ENCODE measurements at places on chromosomes 2 and 18. TPM values are rescaled to one million over a fixed set of nuclear protein-coding genes. Genes with fewer than 3 reads are reported as not detected.

Gene COL3A1
- total RNA-seq: 11.6 TPM

- no peak overlapping the region for H3K4me3 ChIP-seq
- no peaks in the 10 kb centered on the region for H3K4me1 ChIP-seq
- no peak for DNase-seq
Observed at GRCh38 chr2:74250189-74250631, 51.8 kb downstream of the MTHFD2 start.

DNA sequence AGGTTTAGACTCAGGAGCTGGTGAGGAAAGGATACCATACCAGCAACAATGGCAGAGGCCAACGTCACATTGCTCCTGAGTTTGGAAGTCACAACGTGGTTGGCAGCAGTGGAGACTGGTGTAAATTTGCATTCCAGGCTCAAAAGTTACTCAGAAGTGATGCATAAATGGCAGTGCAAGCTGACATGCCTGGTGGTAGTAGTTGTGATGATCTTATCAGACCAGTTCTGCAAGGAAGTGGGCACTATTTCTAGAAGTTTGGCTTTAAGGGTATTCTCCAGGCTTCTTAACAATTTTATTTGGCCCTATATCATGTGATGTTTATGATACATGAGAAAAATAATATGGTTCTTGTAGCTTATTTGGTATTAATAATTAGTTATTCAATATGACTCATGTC is 37.8 kb downstream of the CXCR4 start:
- no peak overlapping the region for H3K4me3 ChIP-seq
- no peak for DNase-seq
- H3K36me3 ChIP-seq: no peaks in the 10 kb centered on the region
- no peaks in the 10 kb centered on the region for H3K4me1 ChIP-seq

DNA sequence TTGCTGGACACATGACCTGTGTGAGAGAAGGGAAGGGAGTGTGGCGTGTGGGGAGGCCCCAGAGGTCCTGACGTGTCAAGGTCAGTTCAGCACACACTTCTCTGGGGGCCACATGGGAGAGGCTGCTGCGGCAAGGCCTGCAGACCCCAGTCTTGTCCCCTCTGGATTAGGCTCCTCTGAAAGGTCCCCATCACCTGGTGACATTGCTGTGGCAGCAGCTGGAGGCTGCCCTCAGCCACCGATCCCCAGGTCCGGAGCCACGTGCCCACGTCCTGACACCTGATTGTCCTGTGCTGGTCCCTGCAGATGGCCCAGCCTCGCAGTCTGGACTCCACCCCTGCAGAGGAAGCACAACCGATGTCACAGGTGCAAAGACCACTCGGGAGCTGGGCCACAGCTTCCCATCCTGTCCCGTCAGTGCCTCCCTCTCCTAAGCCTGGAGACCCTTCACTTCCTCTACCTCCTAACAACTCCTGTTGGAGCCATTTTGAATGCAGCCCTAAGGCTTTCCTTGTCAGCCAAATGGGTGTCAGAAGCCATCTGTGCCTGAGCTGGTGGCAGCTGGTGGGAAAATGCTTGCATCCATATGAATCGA is 12.7 kb downstream of the TMEM177 start:
- no peak overlapping the region for H3K27ac ChIP-seq
- no peak for DNase-seq
- peaks cover 7% of the 10 kb centered on the region for H3K36me3 ChIP-seq
- peaks cover 15% of the 10 kb centered on the region for H3K4me1 ChIP-seq
- no peak overlapping the region for H3K4me3 ChIP-seq

Gene ABCB11
- total RNA-seq: 0.12 TPM

DNA sequence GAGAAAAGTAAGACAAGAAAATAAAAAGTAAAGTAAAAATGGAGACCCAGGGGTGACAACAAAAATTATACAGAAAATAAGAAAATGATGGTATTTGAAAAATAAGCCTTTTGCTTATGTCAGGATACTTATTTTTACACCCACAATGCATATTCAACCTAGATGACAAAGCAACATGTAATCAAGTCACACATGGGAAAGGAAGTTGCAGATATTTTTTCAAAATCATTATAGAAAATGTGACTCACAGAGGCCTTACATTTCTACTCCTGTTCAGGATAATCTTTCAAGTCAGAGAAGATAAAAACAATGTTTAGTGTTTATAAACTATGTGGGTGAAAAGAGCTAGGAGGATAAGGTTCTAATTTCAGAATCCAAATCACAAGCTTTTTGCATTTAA is 275.3 kb upstream of the UBE2E3 start:
- no peaks in the 10 kb centered on the region for H3K36me3 ChIP-seq
- no peak overlapping the region for H3K4me3 ChIP-seq
- H3K27me3 ChIP-seq: no peaks in the 10 kb centered on the region
- DNase-seq: no peak
- no peak overlapping the region for H3K27ac ChIP-seq

Gene COMMD1
- total RNA-seq: 14.8 TPM

Gene ANKRD29
- 0.43 TPM for total RNA-seq

Gene UCN
- 0.52 TPM for total RNA-seq

DNA sequence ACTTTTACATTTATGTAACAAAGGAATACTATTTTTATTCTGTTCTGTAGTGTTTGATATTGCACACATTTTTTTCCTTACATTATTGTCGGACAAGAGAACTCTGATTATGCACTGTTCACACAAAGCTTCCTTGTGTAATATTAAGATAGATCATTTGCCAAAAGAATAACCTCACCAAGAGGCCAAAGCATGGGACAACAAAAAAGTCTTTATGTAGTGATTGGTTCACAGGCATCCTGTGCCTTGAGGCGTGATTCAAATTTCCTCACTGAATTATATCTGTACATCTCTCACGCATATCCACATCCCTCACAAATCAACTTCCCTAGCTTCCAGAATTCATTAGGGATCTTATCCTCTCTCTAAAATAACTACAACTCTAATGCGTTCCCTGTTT is 642.7 kb downstream of the NR4A2 start:
- H3K27me3 ChIP-seq: no peaks in the 10 kb centered on the region
- no peaks in the 10 kb centered on the region for H3K4me1 ChIP-seq
- H3K27ac ChIP-seq: no peak overlapping the region
- H3K36me3 ChIP-seq: no peaks in the 10 kb centered on the region
- H3K4me3 ChIP-seq: no peak overlapping the region

Gene ALPG
- not detected for total RNA-seq

- H3K4me3 ChIP-seq: no peak overlapping the region
- no peak overlapping the region for H3K27ac ChIP-seq
- no peaks in the 10 kb centered on the region for H3K4me1 ChIP-seq
- DNase-seq: no peak
- H3K27me3 ChIP-seq: no peaks in the 10 kb centered on the region
Observed at GRCh38 chr2:26561376-26561775, 79.8 kb downstream of the CIB4 start.

Data from pancreas (tissue), 10 donors.